ENCODE measurements at places on chromosomes 2 and 18.
A peak's percentile ranks its signal among the peaks of the same experiment; 100 is the strongest.

DNA sequence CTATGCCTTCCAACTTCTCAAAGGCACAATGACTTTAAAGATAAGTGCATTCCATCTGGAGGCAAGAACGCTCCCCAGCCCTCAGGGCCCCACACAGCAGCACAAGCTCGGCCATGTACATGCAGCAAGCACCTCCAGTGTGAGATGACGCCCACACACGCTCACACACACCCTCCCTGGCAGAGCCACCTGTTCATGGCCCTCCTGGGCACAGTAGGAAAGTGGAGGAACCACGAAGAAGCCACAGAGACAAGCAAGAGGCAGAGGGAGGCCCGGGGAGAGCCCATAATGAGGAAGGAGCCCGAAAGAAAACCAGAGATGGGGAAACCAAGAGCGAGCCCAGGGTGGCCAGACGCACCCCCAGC is 21.7 kb downstream of the BIN1 start:
- DNase-seq: no peak

DNA sequence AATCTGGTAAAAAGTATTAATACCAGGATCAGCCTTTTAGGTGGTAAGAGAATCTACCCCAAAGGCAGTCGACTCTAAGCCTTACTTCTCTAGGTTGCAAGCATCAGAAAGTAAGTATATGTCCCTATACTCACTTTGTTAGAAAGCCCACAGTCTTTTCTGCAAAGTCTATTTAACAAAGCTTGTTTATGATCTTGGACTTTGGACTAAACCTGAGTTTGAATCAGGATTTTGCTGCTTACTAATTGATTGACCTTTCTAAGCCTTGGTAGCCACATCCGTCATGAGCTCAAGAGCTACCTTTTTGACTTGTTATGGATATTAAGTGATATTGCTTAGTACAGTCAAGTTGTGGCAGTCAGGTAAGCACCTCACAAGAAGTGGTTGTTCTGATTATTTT is 18.4 kb downstream of the FMNL2 start:
- no peak for DNase-seq

- no peak for DNase-seq
These were observed 17.7 kb downstream of the RPE start for GRCh38 chr2:210020138-210020537.

DNA sequence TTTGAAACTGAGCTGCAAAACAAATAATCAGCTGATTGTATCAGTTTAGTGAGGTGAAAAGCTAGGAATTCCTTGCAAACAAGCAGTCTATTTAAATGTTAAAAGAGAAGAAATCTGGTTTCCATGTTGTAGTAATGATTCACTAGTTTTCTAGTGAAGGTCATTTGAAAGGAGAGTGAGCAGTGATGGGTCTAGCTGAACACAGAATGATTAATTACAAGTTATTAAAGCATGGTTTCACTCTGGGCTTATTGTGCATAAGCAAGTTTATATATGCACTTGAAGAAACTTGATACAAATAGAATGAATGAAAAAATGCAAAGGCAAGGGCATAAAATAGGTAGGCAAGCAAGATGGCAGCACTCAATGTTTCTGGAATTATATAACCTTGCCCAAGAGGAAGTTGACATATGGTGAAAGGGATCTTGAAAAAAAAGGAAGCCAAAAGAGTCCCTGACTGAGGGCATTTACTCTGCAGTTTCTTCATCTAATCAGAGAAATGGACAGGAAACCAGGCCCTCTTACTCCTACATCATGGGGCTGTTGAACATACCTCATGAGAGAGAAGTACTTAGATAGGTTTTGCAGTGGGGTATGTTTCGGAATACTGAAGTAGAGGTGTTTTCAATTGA is 53.2 kb downstream of the PLCL1 start:
- DNase-seq: no peak

DNA sequence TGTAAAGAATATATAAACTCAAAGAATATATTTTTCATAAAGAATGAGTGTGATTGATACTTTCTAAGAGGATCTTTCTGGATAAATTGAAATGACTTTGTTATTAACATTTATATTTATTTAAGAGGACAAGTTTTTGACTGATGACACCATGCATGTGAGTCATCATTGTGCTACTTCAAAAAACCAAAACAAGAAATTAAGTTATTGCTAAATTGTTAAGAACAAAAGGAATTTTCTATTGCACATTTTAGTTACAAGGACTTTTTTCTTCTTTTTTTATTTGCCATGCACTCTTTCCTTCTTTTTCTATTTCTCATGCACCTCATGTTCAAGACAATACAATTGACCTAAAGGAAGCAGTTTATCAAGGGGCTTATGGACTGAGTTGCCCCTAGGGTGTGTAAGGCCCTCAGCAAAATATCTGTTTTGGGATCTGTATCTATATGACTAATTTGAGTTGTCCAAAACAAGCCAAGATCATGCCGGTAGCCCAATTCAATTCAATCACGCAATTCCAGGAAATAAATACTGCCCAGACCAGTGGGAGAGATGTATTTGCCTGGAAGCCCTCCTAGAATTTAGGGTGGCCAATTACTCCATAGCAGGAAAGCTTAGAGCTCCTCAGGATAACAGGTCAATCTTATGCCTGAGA is 654.3 kb downstream of the METTL4 start:
- no peak for DNase-seq

GRCh38 chr2:25021791-25022362 is 20.0 kb upstream of the EFR3B start:
- DNase-seq: no peak

GRCh38 chr2:53096351-53096750 is 671.3 kb upstream of the CHAC2 start:
- no peak for DNase-seq

GRCh38 chr18:62928326-62928725 is 213.0 kb downstream of the PHLPP1 start:
- no peak for DNase-seq

DNA sequence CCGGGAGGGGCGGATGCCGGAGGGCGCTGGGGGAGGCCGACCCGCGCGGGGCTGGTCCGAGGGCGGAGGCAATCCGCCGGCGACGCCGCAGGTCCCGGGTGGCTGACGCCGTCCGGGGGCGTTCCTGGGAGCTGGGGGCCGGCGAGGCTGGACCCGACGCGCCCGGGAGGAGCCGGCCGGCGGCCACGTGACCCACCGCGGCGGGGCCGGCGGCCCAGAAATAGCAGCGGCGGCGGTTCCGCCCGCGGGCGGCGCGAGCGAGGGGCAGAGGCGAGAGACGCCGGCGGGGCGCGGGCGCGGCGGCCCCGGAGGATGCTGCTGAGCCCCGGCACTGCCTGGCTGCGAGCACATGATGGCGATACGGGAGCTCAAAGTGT is at the start of gene RAB31:
Gene RAB31 (plus strand): TSS at position 245 of the 377 bp plus-strand sequence. CDS start 105 bp downstream, at position 350.
- DNase-seq: peak; percentile 43

DNA sequence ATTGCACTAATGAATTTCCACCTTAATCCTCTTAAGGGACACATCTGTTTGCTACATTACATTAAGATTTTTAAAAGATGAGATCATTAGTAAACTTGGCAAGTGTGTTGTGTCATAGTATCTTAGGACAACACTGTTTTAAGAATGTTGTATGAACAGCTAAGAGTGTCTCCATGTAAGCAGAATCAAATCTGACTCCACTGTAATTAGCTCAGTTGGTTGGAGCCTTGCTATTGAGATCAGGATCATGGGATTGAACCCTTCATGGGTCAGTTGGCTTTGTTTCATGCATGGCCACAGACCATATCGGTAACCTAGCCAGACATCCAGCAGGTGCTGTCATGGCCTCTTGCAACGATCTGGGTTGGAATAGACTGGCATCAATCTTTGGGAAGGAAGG is 5.2 kb downstream of the FHOD3 start:
- DNase-seq: no peak

- DNase-seq: no peak
These were observed 27.4 kb upstream of the CCNYL1 start for GRCh38 chr2:207683879-207684627.

- no peak for DNase-seq
These were observed 3.6 kb upstream of the CAPG start for GRCh38 chr2:85413592-85414420.

GRCh38 chr2:158661231-158661630 is 133.9 kb upstream of the DAPL1 start:
- DNase-seq: no peak

GRCh38 chr2:98511981-98512380 is 67.3 kb downstream of the INPP4A start:
- DNase-seq: no peak

DNA sequence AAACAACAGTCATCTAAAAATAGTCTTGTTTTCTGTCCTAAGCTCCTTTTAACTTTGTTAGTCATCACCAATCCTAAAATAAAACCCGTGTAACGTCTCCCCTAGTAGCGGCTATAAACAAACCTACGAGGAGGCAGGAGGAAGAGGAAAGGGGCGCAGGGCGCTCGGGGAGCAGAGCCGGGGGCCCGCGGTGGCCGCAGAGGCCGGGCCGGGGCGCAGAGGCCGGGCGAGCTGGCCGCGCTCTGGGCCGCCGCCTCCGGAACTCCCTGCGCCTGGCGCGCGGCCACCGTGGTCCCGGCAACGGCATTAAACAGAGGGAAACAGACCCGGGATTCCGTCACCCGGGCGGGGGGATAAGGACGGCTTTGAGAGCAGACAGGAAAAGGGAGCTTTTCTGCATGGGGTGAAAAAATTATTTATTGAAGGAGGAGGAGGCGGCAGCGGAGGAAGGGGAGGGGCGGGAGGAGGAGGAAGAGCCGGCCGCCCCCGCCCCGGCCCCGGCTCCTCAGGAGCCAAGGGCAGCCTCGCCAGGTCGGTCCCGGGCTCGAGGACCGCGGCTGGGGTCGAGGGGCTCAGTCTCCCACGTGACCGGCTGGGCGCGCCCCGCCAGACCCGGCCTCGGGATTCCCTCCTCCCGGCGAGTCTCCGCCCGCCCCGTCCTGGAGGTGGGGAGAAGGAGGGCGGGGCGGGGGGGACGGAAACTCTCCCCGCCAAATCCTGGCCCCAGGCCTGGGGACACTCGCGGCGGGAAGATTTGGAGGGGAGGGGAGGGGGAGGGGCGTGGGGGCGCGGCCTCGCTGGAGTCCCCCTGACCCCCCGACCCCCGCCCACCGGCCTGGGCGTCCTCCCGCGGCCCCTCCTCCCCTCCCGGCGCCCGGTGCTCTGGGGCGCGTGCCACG is 1.8 kb upstream of the NFATC1 start:
- DNase-seq: no peak

GRCh38 chr2:20576598-20577115 is 74.2 kb downstream of the HS1BP3 start:
- DNase-seq: no peak

GRCh38 chr2:99674090-99674489 is 184.3 kb upstream of the REV1 start:
- DNase-seq: no peak

GRCh38 chr2:95012881-95013550 is 12.5 kb upstream of the MAL start:
- no peak for DNase-seq
